NCI-H2171 treated with DMSO at 0.1 percent for 48 hours (cell line): ENCODE measurements at places on chromosomes 3 and 15.

GRCh38 chr3:24086206-24086605, 141.1 kb downstream of the NR1D2 start:
- no peak for DNase-seq

DNA sequence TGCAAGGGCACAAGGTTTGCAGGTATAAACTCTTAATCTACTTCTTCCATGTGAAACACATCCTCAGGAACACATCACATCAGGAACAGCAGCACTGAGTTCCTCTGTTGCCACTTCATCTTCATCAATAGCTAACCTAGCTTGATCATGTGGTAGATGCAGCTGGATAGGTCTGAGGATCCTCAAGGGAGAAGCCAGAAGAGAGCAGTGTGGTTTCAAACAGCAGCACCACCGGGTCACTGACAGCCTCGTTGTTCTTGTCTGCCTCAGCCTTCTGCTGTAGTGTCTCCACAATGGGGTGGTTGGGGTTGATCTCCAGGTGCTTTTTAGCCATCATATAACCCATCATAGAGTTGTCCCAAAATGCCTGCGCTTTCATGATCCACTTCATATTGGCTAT, 58.8 kb downstream of the ADAM10 start:
- peak; percentile 25 for DNase-seq

DNA sequence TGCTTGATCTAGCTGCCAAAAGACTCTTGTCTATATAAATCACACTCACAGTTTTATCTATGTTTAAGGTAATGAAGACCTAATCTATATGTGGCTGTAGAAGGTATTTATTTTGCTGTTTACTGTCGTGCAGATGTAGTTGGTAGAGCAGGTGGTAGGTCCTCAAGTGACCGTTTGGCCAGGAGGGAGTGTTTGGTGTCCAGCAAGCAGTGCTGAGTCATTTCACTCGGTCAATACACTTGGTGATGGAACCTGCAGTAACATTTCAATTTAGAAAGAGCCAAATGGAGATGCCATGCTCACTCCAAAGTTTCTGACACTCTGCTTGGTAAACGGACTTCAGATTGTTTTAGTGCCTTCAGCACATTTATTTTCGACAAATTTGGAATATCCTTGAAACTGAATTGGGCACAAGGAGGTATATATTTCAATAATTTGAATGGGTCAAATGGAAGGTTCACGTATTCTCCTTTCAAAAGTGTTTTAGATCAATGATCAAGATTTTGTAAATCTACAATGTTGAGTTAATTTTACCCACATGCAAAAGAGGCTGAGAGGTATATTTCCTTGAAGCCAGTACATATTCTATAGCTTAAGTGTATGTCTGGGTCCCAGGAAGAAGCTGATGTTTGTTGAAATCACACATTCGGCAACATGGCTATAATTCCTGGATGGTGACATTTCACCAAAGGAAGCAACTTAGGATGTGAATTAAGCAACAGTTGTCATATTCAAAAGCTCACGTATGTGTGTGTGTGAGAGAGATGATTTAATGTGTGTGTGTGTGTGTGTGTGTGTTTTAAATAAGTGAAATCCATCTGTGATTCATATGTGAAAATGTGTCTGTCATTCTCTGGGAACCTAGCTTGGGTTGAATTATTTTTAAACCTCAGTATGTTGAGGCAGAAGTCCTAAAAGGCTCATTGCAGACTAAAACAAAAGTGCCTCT, 7.7 kb upstream of the CX3CR1 start:
- no peak for DNase-seq

GRCh38 chr15:40407330-40407990, 1.9 kb downstream of the IVD start:
- no peak for DNase-seq

DNA sequence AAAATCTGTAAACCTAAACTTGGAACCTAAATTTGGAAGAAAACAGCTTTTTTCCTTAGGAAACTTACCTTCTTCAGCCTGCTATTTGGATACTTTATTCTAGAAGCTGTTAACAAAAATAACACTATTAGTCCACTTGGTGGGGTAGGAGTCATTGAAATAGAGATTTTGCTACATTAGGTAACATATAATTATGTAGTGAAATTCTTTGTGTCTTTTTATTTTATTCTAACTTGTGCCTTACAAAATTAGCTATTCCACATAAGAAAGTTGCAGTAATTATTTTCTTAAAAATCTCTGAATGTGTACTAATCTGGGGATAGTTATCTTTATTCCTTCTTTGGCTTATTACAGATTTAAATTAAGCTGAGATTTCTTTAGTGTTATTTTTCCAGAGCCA, 360.4 kb upstream of the ROBO2 start:
- DNase-seq = peak; percentile 9

GRCh38 chr15:47434596-47434995, 282.7 kb upstream of the SEMA6D start:
- no peak for DNase-seq

DNA sequence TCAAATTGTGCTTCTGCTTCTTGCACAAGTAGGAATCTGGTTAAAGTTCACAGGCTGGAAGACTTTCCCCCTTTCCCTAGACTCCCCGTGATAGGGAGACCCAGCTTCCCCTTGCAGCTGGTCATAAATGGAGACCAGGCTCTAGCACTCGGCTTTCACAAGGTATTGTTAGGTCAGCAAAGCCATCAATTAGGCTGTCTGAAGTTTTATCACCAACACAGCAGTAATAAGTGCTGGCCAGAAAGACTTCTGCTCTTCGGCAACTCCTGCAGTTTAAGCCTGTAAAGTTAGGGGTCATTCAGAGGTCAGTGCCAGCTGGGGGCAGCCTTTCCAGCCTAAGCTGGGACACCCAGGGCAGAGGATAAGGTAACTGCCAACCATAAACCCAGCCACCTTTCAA, 203.4 kb downstream of the MEIS2 start:
- no peak for DNase-seq

DNA sequence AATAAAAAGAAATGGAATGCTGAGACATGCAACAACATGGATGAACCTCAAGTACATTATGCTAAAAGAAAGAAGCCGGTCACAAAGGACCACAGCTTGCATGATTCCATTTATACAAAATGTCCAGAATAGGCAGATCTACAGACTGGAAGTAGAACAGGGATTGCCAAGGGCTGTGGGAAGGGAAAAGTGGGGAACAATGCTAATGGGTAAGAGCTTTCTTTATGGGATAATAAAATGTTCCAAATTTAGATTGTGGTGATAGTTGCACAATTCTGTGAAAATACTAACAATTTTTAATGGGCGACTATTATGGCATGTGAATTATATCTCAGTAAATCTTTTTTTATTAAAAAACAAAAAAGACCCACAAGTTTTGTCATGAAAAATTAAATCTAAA, 106.2 kb downstream of the TMCO5A start:
- no peak for DNase-seq

GRCh38 chr15:64019764-64020163, 26.5 kb downstream of the DAPK2 start:
- DNase-seq = no peak

DNA sequence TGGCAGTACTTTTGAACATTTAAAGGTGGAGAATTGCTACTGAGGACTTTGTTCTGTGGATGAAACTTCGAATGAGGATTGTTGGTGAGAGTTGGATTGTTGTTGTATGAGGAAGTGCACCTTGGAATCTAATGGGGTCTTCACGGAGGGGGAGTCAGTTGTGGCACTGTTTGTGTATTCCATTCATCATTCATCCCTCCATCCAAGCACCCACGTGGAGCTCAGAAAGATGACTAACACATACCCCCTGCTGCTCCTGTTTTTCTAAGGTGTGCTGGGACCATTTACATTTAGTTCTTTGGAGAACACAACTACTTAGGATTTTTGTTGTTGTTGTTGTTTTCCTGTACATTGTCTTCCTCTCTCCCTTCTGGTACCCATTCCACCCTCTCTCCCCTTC, 122.6 kb downstream of the IGF1R start:
- DNase-seq = no peak

DNA sequence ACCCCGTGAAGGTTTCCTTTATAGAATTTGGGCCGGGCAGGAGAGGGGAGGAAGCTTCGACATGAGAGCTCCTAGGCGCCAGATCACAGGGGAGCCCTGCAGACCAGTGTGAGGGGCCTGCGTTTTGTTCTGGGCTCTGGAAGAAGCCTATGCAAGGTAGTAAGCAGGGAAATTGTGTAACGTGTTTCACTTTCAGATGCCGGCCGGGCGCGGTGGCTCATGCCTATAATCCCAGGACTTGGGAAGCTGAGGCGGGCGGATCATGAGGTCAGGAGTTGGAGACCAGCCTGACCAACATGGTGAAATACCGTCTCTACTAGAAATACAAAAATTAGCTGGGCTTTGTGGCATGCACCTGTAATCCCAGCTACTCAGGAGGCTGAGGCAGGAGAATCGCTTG, 65.2 kb downstream of the GABRG3 start:
- DNase-seq = no peak

GRCh38 chr3:196995646-196996355, 27.2 kb upstream of the PIGZ start:
- DNase-seq = peak; percentile 95

GRCh38 chr15:68366314-68366713, 65.6 kb downstream of the ITGA11 start:
- peak; percentile 70 for DNase-seq

DNA sequence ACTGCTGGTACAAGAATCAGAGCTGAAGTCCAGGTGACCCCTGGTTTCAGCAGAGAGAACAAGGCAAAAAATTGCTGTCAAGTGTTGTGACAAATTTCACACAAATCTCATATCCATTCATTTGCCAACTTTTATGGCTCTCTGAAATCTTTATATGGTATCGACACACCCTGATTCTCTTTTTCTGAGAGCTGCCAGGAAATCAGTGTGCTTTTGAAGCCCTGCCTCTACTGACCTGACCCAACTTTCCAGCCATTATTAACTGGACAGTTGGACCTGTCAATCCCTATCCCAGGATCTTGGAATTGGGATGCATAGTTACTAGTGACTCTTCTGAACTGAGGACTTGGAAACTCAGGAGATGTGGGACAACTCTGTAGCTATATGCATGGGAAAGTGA, 288.2 kb upstream of the GADL1 start:
- DNase-seq = no peak

DNA sequence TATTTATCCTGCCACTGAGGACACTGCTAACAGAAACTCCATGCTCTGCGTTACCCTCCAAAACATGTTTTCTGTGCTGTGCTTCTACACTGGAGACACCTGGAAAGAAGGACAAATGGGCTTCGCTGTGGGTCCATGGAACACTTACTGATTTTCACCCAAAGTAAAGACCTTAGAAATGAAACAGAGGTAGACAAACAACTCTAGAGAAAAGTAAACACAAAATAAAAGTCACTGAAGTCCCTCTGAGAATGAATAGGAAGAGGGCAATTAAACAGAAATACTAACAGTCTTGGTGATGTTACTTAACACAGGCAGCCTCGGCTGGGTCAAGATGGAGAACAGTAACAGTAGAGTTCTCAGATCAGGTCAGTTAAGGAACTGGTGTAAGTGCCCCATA, 6.7 kb upstream of the STIMATE start:
- DNase-seq = no peak

DNA sequence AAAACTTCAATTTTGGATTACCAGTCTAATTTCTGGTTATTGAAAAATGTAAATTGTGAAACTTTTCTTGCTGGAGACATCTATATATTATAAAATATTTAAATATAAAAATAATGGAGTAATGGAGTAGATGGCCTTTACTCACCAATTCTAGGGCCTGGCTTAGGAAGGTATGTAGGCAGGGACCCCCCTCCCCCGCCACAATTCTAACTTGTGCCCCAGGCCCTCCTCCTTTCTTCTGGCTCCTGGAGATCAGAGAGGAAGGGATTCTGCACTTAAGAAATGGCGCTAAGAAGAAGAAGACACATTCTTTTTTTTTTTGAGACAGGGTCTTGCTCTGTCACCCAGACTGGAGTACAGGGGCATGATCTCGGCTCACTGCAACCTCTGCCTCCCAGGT, 49.5 kb downstream of the CGNL1 start:
- no peak for DNase-seq

DNA sequence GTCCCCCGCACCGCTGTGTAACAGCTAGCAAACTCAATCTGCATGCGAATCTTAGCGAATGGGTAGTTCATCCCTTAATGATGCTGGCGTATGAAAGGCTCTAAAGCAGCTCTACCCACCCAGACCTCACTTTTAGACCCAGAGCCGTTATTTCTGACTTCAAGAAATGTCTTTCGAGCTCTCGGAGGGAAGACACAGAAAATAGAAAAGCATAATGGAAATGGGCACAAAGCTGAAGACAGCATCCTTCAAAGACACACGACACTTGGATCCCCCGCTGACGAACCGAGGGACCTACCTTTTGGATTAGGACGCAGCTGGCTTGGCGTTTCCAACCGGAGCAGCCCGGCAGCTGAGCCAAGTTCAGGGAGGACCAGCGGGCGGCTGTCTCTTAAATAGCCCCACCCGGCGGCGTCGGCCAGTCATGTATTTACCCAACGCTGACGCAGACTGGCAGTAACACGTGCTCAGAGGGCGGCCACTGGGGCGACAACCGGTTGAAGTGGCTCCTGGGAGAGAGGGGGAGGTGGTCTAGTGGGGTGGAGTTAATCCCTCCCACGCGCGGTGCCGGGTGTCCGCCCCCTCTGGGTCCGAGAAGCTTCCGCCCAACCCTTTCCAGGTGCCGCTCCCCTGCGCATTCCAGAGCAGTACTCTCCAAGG, 1.5 kb downstream of the CCK start:
- no peak for DNase-seq

- no peak for DNase-seq
These were observed 120.3 kb downstream of the RAP2B start for GRCh38 chr3:153282355-153282754.

DNA sequence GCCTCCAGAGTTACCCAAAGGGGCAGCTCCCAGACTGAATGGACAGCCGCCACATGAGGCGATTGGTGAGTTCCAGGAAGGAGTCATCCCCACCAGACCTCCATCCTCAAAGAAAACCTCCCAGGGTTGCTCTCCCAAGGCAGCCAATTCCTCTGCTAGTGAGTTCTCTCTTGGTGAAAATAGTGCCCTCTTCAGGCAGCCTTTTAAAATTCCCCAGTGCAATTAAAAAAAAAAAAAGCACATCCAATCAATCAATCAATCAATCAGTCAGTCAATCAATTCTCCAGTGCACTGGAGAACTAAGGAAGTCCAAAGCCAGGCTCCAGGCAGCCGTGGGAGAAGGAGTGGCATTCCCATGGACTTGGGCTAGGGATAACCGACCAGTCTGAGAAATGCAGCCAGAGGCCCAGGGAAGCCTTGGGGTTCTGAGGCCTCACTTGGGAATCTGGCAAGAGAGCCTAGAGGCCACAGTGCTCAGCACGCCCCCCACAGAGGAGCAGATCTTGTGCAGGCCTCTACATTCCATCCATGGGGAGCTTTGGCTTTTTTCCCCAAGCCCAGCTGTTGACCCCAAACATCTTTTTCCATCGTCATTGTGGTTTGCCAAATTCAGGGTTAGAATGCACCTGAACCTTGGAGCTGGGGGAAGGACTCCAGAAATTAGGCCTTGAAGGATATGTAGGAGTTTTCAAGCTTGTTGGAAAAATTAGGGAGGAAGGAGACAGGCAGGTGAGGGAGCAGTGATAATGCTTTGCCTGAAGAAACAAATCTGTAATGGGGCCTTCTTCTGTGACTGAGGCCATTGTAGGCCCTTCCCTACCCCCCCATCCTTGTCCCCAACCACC, 4.8 kb downstream of the PAQR5 start:
- DNase-seq = no peak

- DNase-seq = peak; percentile 47
These were observed 3.0 kb downstream of the HEG1 start for GRCh38 chr3:125052624-125053303.

GRCh38 chr3:5022187-5022965, 43.1 kb downstream of the BHLHE40 start:
- no peak for DNase-seq
